ENCODE measurements at places on chromosomes 5 and 9. TPM values are rescaled to one million over a fixed set of nuclear protein-coding genes. Genes with fewer than 3 reads are reported as not detected.

FUT7 gene
- polyA plus RNA-seq: not detected

BHMT2 gene
- polyA plus RNA-seq: 0.16 TPM

GABRA1 gene
- not detected for polyA plus RNA-seq

DNA sequence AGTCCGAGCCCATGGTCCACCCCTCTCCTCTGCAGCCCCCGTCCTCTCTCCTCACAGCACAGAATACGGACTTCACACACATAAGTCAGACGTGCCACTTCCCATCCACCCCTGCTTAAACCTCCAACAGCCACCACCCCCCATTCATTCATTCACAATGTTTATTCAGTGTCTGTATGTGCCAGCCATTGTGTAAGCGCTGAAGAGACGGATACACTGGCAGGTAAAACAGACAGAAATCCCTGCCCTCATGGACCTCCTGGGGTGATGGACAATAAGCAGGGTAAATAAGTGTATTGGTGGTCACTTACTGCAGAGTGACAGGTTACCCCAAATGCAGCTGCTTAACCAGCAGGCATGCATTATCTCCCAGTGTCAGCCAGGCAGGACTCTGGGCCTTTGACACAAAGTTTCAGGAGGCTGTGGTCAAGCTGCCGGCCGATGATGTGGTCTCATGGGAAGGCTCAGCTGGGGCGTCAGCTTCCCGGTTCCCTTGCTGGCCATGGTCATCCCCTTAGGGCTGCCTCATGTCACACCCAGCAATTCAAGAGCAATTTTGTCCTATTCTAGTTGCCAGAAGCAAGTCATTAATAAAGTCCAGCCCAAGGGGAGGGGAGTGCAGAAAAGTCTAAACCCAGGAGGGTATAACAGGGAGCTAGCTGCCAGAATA lies 1.8 kb upstream of the PAXX start:
- peaks cover 28% of the 10 kb centered on the region for H3K27me3 ChIP-seq
- no peak overlapping the region for H3K27ac ChIP-seq
- no peak for DNase-seq
- H3K4me1 ChIP-seq: peaks cover 7% of the 10 kb centered on the region
- H3K4me3 ChIP-seq: no peak overlapping the region

GRCh38 chr5:170894665-170895064 lies 32.8 kb downstream of the RANBP17 start:
- H3K27me3 ChIP-seq: no peaks in the 10 kb centered on the region
- peaks cover 4% of the 10 kb centered on the region for H3K4me1 ChIP-seq
- H3K27ac ChIP-seq: no peak overlapping the region
- H3K4me3 ChIP-seq: no peak overlapping the region

- H3K27me3 ChIP-seq: no peaks in the 10 kb centered on the region
- H3K36me3 ChIP-seq: no peaks in the 10 kb centered on the region
- peak; percentile 97 for DNase-seq
- no peak overlapping the region for H3K4me3 ChIP-seq
Measured at GRCh38 chr9:69976152-69976551, 67.5 kb upstream of the MAMDC2 start.

GRCh38 chr9:105328872-105329718 lies 84.6 kb downstream of the SLC44A1 start:
- no peak for DNase-seq
- no peaks in the 10 kb centered on the region for H3K36me3 ChIP-seq
- H3K4me3 ChIP-seq: no peak overlapping the region
- no peak overlapping the region for H3K27ac ChIP-seq
- H3K4me1 ChIP-seq: no peaks in the 10 kb centered on the region
- H3K27me3 ChIP-seq: no peaks in the 10 kb centered on the region

GRCh38 chr9:1875251-1875851 lies 139.8 kb upstream of the SMARCA2 start:
- no peaks in the 10 kb centered on the region for H3K27me3 ChIP-seq
- H3K4me3 ChIP-seq: no peak overlapping the region
- no peaks in the 10 kb centered on the region for H3K4me1 ChIP-seq
- no peaks in the 10 kb centered on the region for H3K36me3 ChIP-seq

- no peaks in the 10 kb centered on the region for H3K27me3 ChIP-seq
- no peak overlapping the region for H3K27ac ChIP-seq
- peaks cover 5% of the 10 kb centered on the region for H3K4me1 ChIP-seq
- no peak for DNase-seq
Measured at GRCh38 chr9:123028136-123028535, 5.3 kb upstream of the GPR21 start.

DNA sequence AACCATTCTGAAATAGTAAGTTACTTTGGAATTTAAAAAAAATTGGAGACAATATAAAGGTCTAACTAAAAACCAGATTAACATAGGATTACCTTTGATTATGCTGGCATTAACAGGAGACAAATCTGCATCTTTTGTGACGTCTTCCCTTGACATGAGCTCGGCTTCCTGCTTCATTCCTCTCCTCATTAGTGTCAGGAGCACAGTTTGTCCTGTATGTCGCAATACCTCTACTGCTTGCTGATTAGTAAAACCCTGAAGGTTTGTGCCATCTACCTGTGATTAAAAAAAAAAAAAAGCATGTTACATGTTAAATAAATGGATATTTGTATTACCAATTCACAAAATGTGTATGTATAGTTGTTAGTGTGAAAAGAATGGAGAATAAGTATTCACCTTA lies 73.7 kb downstream of the MPDZ start:
- no peaks in the 10 kb centered on the region for H3K4me1 ChIP-seq
- peaks cover 8% of the 10 kb centered on the region for H3K36me3 ChIP-seq
- no peak for DNase-seq
- no peak overlapping the region for H3K4me3 ChIP-seq
- H3K27ac ChIP-seq: no peak overlapping the region
- no peaks in the 10 kb centered on the region for H3K27me3 ChIP-seq

DNA sequence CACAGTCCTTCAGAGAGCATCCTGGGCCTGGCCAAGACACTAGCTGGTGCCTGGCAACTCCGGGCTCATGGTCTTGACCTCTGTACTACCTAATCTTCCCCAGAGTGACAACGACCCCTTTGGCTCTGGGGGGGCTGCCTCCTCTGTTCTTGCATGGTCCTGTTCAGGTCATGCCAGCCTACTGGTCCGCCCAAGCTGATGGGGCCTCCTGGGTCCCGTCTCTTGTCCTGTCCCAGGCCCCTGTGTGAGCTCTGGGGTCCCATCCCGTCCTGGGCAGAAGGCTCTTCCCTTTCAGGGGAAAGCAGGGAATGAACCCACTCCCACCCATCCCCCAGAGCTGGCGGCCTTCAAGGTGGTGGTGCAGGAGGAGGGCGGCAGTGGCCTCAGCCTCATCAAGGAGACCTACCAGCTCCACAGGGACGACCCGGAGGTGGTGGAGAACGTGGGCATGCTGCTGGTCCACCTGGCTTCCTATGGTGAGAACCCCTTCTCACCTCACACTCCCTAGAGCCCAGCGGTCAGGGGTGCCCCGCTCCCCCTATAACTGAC lies 13.3 kb downstream of the REXO4 start:
- no peak overlapping the region for H3K4me3 ChIP-seq
- no peaks in the 10 kb centered on the region for H3K27me3 ChIP-seq
- peaks cover 2% of the 10 kb centered on the region for H3K4me1 ChIP-seq
- DNase-seq: no peak

GRCh38 chr5:76821136-76821535 lies 2.3 kb downstream of the F2RL1 start:
- peaks cover 6% of the 10 kb centered on the region for H3K4me1 ChIP-seq
- no peaks in the 10 kb centered on the region for H3K27me3 ChIP-seq
- no peak overlapping the region for H3K27ac ChIP-seq
